ENCODE measurements at places on chromosomes 3 and 15. TPM values are rescaled to one million over a fixed set of nuclear protein-coding genes. Genes with fewer than 3 reads are reported as not detected.

DNA sequence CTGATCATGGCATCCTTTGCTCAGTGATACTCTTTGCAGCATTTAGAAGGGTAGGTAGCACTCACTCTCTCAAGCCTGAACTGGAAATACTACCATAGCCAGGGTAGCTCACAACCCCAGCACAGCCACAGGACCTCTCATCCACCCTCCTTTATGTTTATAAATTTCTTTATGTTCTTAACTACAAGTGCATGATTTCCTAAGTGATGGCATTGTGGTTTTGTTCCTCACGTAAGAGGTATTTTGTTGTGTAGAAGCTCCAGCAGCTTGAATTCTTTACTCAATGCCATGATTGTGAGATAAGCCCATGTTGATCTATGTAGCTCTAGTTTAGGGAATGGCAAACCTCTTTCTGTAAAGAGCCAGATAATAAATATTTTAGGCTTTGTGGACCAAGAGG, 7.9 kb upstream of the RTP3 start:
- no peak overlapping the region for H3K27ac ChIP-seq
- no peaks in the 10 kb centered on the region for H3K36me3 ChIP-seq
- H3K4me1 ChIP-seq: peaks cover 15% of the 10 kb centered on the region
- H3K4me3 ChIP-seq: no peak overlapping the region
- no peak for DNase-seq
- H3K27me3 ChIP-seq: peaks cover 4% of the 10 kb centered on the region

DNA sequence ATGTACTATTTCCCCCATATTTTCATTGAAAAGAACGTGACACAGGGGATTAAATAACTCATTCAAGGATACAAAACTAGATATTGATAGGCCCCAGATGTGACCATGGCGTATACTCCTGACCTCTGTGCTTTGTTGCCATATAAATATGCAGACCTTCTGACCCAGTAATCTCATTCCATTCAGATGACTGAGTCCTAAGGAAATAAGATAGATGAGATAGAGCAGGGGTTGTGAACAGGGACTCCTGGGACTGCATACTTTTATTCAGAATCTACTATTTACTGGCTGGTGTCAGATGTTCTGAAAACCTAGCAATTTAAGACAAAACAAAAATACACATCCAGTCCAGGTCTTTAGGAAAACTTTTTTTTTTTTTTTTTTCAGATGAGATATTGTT, 139.2 kb upstream of the MANF start:
- no peak for DNase-seq
- no peak overlapping the region for H3K4me3 ChIP-seq
- H3K27ac ChIP-seq: no peak overlapping the region

GRCh38 chr3:184648636-184649035, 63.2 kb downstream of the MAGEF1 start:
- H3K36me3 ChIP-seq: no peaks in the 10 kb centered on the region
- DNase-seq: no peak
- H3K27me3 ChIP-seq: no peaks in the 10 kb centered on the region
- H3K27ac ChIP-seq: no peak overlapping the region

Gene CPN2
- total RNA-seq: not detected

DNA sequence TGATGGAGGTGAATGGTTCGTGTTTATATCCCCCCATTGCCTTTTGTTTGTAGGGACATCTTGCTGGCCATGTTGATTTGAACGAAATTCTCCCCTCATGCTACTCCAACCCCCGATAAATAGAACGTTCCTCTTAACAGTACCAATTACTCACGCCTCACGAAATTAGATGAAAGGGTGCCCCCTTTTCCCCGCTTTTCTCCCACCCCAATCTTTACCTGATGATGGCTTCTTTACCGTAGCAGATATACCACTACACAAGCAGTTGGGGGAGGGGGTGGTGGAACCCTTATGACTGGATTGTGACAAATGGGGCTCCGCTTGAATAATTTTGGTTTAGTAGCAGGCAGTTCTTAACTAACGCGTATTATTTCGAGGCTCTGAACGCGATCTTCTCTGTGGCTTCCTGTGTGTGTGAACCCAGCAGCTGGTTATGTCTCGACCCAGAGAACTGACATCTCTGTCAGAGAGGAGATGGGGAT, 1.1 kb downstream of the PIAS1 start:
- DNase-seq: peak; percentile 91
- peak overlapping the region; percentile 86 for H3K27ac ChIP-seq
- H3K27me3 ChIP-seq: peaks cover 11% of the 10 kb centered on the region

DNA sequence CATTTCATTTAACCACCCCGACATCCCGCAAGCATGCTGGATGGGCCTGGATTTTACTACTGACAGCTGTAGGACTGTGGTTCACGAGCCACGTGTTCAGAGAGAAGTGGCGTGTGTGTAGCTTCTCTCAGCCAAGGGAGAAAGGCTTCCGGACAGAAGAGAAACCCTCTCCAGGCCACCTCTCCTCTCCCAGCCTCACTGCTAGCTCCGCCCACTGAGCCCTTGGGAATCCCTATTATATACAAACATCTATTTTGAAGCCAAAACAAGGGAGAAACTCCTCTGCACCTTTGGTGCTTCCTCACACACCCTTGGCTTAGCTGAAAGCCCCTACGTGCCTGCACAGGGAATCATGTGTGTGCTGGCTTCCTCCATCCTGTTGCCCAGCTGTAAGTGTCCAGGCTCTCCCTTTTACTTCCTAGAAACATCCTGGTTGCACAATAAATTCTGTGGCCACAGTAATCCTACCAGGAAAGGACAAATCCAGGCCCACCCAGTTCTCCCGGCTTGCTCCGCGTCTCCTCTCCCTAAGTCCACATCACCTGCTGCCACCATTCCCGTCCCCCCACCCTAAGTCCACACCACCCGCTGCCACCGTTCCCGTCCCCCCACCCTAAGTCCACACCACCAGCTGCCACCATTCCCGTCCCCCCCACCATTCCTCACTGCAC, 30.5 kb downstream of the PCSK6 start:
- no peak for DNase-seq
- H3K36me3 ChIP-seq: no peaks in the 10 kb centered on the region
- peaks cover 11% of the 10 kb centered on the region for H3K4me1 ChIP-seq

GRCh38 chr15:95574053-95574452, 756.4 kb upstream of the NR2F2 start:
- H3K4me1 ChIP-seq: no peaks in the 10 kb centered on the region
- no peak overlapping the region for H3K27ac ChIP-seq
- peaks cover 3% of the 10 kb centered on the region for H3K36me3 ChIP-seq
- peaks cover 20% of the 10 kb centered on the region for H3K27me3 ChIP-seq

DNA sequence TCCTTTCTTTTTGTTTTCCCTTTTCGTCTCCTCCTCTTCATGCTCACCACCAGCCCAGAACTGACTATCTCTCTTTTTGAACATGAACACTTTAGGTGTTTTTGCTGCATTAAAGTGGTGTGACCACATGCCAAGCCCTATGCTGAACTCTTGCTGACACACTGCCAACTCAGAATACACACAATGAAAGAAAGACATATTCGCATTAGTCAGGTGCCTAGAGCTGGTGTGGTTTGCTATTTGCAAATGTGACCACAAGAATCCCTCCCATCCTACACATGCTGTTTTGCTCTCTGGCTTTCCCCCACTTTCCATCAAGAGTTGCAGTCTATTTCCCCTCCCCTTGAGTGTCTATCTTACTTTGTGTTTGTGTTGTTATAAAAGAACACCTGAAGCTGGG, 967.8 kb upstream of the CFAP20DC start:
- peaks cover 30% of the 10 kb centered on the region for H3K36me3 ChIP-seq
- H3K27ac ChIP-seq: peak overlapping the region; percentile 100
- peak overlapping the region; percentile 74 for H3K4me3 ChIP-seq
- peak; percentile 86 for DNase-seq
- H3K4me1 ChIP-seq: peaks cover 82% of the 10 kb centered on the region
- H3K27me3 ChIP-seq: no peaks in the 10 kb centered on the region

GRCh38 chr3:44499149-44499898, 21.9 kb upstream of the ZNF445 start:
- DNase-seq: no peak
- H3K4me1 ChIP-seq: no peaks in the 10 kb centered on the region
- H3K4me3 ChIP-seq: no peak overlapping the region
- H3K27ac ChIP-seq: no peak overlapping the region

Gene IL20RB
- total RNA-seq: 0.48 TPM

DNA sequence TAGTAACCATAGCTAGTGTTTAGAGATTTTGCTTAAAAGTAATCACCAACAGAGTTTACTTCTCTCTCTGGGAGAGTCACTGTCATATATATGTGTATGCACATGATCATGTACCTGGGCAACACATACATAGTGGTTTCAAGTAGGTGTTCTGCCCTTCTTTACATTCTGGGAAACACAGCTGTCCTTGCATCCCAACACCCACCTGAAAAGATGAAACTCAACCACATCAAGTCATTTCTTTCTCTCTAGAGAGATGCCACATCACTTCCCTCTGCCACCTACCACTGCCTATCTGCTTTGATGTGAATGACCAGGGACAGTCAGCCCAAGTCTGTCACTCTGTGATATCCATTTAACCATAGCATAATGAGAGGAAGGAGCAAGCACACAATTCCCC, 155.8 kb upstream of the GADL1 start:
- H3K27me3 ChIP-seq: no peaks in the 10 kb centered on the region
- H3K27ac ChIP-seq: no peak overlapping the region
- H3K4me1 ChIP-seq: peaks cover 2% of the 10 kb centered on the region

Gene BTLA
- total RNA-seq: 73.4 TPM

Gene CCDC191
- total RNA-seq: 1.8 TPM

DNA sequence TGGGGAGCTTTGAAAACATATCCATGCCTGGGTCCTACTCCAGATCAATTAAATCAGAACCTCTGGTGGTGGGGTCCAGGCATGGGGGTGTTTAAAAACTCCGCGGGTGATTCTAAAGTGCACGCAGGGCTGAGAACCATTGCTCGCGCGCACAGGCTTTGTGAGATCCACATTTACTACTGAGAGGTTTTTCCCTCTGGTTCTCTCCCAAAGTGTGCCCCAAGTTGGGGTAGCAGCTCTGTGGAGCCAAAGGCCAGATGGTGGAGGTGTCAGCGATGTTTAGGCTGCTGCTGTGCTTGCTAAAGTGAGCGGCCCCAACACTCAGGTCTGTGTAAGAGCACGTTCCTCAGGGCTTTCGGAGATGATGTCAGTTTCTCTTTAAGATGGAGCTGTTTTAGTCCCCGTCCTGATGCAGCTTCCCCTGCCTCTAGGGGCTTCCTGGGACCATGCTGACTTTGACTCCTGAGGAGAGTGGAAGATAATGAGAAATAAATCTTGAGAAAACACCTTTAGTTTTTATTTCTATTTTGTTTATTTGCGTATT, 13.4 kb upstream of the MAGEF1 start:
- H3K4me1 ChIP-seq: no peaks in the 10 kb centered on the region
- H3K36me3 ChIP-seq: no peaks in the 10 kb centered on the region
- no peak for DNase-seq
- H3K4me3 ChIP-seq: no peak overlapping the region
- H3K27me3 ChIP-seq: no peaks in the 10 kb centered on the region

DNA sequence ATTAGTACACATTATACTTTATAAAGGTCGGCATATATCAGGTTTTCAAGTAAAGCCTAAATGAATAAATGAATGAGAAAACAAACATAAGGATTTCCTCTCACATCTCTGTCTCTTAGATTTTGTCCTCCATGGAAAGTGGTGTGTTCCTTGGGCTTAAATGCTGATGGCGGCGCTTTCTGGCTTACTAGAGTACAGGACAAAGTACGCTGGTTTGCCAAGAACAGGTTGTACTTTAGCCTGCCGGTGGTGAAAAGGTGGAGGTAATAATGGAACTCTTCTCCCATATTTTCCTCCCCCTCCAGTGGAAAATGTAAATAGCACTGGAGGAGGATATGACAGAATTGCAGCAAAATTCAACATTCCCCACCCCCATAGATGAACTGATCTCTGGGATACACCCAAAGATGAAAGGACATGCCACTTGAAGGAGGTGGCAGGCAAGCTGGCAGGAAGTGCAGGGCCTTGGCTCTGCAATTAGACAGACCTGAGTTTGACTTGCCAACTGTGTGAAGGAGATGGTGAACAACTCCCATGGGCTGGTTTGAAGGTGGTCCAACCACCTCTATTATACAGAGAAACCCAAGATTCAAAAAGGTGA, 29.3 kb downstream of the CEP152 start:
- no peaks in the 10 kb centered on the region for H3K27me3 ChIP-seq
- no peak overlapping the region for H3K27ac ChIP-seq
- H3K36me3 ChIP-seq: peaks cover 48% of the 10 kb centered on the region
- no peaks in the 10 kb centered on the region for H3K4me1 ChIP-seq
- H3K4me3 ChIP-seq: no peak overlapping the region

DNA sequence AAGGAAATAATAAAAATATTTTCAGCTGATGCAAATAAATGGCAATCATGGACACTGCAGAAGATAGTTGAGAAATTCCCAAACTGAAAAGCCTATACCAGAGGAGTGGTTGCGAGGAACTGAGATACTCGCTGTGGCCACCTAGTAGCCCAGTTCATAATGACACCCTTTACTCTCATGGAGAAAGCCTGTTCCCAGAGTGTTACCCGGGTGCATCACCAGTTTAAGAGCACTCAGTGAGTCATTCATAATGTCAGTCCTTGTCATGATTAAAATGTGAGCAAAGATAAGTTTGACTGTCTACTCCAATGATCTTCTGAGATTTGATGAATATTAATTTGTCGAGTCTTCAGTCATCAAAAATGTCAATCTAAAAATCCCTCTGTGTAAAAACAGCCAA, 138.4 kb upstream of the LRRC3B start:
- H3K27ac ChIP-seq: no peak overlapping the region
- no peaks in the 10 kb centered on the region for H3K4me1 ChIP-seq
- no peak overlapping the region for H3K4me3 ChIP-seq
- no peak for DNase-seq

DNA sequence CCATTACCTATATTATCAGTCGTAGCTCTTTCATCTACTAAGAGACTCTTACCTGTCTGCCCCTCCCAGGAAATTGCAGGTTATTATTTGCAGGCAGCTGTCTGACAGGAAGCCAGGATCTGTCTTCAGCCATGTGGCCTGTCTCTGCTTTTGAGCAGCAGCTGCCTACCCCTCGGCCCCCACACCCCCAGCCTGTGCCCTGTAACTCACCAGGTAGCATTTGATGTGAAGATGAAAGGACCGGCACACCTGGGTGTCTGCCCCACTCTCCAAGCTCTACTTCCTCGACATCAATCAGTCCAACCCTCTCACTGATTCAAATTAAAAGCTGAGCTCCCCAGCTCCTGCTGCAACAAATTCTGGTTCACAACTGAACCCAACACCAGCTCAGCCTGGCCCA, 197.2 kb upstream of the CTNNB1 start:
- H3K4me3 ChIP-seq: no peak overlapping the region
- peak; percentile 8 for DNase-seq
- no peaks in the 10 kb centered on the region for H3K36me3 ChIP-seq
- H3K4me1 ChIP-seq: peaks cover 12% of the 10 kb centered on the region
- H3K27ac ChIP-seq: no peak overlapping the region

- peak; percentile 76 for DNase-seq
- no peak overlapping the region for H3K27ac ChIP-seq
- peaks cover 22% of the 10 kb centered on the region for H3K27me3 ChIP-seq
These were observed 2.0 kb downstream of the FAM43A start for GRCh38 chr3:194687638-194688199.
